Stimulated activated CD8-positive, alpha-beta memory T cell treated with anti-CD3 and anti-CD28 coated beads, Interleukin-4, amount 100 ng/mL, for 4 hours (primary cell): ENCODE measurements at places on chromosomes 6 and 20.

DNA sequence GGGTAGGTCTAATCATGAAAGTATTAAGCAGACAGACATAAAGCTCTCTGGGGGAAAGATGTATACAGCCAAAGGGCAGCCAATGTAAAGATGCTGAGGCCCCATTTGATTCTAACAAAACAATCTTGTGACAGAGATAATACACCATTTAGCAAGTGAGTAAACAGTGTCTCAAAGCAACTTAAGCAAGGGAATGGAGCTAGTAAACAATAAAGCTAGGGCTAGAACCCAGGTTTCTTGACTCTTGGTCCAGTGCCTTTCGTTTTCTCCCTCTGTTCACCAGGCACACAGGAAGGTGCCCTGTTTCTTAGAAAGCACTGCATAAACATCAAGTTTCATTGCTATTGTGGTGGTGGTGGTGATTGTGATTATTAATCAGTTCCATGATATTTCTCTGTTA lies 5.1 kb downstream of the ELOVL2 start:
- no peak for DNase-seq

- no peak for DNase-seq
Observed at GRCh38 chr20:36177716-36178115, 23.2 kb downstream of the EPB41L1 start.

DNA sequence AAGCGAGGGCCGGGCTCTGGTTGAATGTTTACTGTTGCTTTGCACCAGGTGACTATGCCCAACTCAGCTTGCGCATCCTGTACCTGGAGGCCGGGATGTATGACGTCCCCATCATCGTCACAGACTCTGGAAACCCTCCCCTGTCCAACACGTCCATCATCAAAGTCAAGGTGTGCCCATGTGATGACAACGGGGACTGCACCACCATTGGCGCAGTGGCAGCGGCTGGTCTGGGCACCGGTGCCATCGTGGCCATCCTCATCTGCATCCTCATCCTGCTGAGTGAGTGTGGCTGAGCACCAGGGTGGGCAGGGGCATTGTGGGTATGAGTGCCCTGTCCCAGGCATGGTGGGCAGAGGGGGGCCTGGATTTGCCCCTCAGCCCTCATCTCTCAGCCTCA lies 136.1 kb downstream of the TAF4 start:
- no peak for DNase-seq

DNA sequence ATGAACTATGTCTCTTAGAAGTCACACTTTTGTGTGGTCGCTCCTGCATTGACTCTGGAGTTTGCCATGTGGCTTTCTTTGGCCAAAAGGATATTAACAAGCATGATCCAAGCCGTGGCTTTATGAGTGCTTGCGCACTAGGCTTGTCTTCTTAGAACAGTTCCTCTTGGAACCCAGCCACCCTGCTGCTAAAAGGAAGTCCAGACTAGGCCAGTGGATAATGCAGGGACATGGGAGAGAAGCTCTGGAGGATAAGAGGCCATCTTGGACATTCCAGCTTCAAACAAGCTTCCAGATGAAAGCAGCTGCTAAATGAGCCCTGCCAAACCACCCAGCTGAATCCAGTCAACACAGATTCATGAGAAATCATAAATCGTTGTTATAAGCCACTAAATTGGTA lies 346.4 kb downstream of the CDC5L start:
- DNase-seq, result no peak

DNA sequence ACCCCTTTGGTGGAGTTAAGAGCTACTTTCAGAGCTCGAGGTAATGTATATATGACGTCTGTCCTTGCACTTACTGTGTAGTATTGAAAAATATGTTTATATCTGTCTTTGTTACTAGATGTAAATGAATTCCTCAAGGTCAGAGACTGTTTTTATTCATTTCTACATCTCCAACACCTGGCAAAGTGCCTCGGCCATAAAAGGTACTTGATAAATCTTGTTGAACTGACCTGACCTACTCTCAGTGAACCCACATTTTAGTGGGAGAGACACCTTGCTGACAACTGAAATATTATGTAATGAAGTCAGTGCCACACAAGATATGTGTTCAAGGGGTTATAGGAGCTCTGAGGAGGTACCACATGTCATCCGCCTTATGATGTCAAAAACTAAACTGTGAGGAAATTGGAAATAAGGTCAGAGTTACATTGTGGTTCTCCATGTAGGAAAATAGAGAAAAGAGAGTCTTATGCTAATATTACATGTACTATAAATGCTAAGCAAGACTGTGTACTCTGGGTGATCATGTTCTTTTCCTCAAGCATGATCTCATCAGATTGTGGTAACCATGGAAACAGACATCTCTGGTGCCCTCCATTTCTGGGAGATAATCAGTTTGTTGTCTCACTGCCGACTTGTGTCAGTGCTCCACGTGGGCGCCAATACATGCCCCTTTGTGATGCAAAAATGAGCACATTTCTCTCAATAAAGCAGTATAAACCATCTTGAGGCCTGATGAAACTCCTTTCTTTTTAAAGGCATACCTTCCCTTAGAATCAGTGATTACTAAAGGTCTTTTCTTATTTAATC lies 5.7 kb upstream of the TMEM30A start:
- DNase-seq, result no peak

- DNase-seq, result no peak
Observed at GRCh38 chr6:55916188-55916587, 40.8 kb upstream of the BMP5 start.

- no peak for DNase-seq
Observed at GRCh38 chr6:128560966-128561365, 40.6 kb upstream of the PTPRK start.

- DNase-seq, result no peak
Observed at GRCh38 chr20:63691711-63692435, 4.6 kb upstream of the TNFRSF6B start.

DNA sequence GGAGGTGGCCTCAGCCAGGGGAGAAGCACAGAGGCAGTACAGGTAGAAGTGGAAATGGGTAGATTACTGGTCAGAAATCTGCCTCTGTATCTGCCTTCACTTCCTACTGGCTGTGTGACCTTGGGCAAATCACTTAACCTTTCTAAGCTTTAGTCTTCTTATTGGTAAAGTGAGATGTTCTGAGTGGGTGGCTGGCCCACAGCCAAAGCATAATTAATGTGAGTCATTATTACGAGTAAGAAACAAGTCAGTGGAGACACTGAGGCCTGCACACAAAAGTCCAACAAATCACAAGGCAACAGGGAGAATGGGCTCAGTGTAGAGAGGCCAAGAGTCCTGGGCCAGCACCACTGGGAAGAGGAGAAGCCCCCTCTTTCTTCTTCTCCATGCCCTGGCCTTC lies 39.1 kb downstream of the NRN1 start:
- no peak for DNase-seq

GRCh38 chr6:80771941-80772340 lies 665.5 kb downstream of the BCKDHB start:
- DNase-seq, result no peak

- DNase-seq, result no peak
Observed at GRCh38 chr6:122075084-122075838, 324.2 kb upstream of the HSF2 start.

- DNase-seq, result no peak
Observed at GRCh38 chr20:62146019-62146755, 2.6 kb downstream of the SS18L1 start.

- no peak for DNase-seq
Observed at GRCh38 chr6:168411793-168412192, 29.2 kb upstream of the SMOC2 start.

- DNase-seq, result no peak
Observed at GRCh38 chr6:97231911-97232310, 51.1 kb downstream of the MMS22L start.

- DNase-seq, result no peak
Observed at GRCh38 chr6:122702841-122703240, 76.7 kb upstream of the FABP7 start.

GRCh38 chr6:36836111-36837021 lies 2.9 kb downstream of the CPNE5 start:
- DNase-seq, result no peak

- no peak for DNase-seq
Observed at GRCh38 chr6:136701045-136701444, 91.2 kb downstream of the MAP3K5 start.

DNA sequence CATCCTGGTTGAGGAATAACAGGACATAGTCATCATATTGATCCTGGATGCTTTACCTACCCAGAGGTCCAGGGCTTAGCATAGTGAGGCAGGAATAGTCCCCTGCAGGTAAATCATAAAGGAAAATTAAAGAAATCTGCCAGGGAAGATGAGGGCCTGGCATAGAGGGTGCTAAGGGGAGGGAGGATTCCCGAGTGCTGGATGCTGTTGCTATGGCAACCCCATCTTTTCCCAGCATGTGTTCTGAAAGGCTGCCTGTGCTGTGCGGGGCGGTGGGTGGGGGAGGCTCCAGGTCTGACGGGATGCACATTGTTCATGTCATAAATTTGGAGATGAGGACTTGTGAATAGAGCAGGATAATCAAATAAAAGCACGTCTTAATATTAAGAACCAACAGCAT lies 212.6 kb upstream of the PCSK2 start:
- no peak for DNase-seq

DNA sequence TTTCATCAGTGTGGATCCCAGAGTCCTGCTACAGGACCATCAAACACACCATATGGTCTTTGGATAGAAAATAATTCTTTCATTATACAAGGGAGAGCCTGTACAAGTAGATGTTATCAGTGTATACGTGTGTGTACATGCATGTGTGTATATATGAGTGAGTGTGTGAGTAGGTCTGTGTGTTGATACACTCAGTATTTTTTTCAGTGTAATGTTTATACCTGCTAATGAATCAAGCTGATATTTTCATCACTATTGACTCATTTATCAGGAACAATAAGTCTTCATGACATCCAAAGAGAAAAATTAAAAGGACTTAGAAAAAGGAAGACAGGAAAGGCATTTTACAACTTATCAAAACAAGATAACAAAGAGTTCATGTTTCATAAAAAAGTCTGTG lies 66.5 kb downstream of the EPM2A start:
- DNase-seq, result no peak

DNA sequence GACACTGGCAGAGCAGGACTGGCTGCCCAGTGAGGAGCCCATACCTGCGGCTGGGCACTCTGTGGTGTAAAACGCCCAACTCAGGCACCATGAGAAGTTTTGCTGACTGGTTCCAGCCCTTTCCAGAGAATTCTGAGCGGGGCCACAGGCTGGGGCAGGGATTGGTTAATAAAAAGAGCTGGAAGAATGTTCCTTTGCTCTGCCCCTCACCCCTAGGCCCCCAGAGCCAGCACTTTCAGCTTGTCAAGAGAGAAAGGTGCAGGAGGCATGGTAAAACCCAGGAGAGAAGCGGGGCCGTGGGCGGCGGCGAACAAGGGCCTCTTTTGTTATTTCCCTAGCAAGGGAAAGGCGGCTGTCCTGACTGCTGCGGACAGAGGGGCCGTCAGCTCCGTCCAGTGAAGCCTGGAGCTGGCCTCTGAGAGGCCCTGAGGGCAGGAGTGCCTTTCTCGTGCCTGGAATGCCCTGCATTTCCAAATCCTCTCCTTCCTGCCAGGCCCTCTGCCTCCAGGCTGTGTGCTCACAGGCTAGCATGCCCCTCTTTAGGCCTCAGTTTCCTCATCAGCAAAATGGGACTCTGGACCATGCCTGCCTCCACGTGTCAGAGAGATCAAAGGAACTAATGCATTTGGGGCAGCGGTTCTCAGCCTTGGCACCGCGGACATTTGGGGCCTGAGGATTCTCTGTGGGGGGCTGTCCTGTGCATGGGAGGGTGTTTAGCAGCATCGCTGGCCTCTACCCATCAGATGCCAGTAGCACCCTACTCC lies 12.9 kb downstream of the SLC13A3 start:
- DNase-seq, result no peak

- no peak for DNase-seq
Observed at GRCh38 chr6:3882866-3883265, 33.7 kb downstream of the FAM50B start.

DNA sequence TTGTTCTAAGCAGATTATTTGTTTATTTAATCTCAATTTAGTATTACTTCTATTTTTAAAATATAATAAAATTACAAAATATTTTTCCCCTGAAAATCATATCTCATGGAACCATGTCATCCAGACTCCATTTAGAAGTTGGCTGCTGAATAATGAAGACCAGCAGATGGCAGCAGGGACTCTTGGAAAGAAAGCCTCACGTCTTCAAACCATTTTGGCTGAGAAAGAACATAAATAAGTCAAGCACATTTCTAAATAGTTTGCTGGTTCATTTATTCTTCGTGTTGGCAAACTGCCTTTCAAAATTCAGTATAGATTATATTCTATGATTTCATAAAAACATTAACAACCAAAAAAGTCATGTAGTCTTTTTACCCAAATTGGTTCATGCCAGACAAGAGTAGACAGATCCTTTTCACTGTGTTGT lies 71.7 kb downstream of the RCAN2 start:
- no peak for DNase-seq

- no peak for DNase-seq
Observed at GRCh38 chr20:15642676-15643075, 930.6 kb downstream of the KIF16B start.

- DNase-seq, result no peak
Observed at GRCh38 chr6:165545806-165546205, 117.2 kb downstream of the PDE10A start.

GRCh38 chr6:152170702-152171667 lies 363.5 kb downstream of the ESR1 start:
- DNase-seq, result no peak

DNA sequence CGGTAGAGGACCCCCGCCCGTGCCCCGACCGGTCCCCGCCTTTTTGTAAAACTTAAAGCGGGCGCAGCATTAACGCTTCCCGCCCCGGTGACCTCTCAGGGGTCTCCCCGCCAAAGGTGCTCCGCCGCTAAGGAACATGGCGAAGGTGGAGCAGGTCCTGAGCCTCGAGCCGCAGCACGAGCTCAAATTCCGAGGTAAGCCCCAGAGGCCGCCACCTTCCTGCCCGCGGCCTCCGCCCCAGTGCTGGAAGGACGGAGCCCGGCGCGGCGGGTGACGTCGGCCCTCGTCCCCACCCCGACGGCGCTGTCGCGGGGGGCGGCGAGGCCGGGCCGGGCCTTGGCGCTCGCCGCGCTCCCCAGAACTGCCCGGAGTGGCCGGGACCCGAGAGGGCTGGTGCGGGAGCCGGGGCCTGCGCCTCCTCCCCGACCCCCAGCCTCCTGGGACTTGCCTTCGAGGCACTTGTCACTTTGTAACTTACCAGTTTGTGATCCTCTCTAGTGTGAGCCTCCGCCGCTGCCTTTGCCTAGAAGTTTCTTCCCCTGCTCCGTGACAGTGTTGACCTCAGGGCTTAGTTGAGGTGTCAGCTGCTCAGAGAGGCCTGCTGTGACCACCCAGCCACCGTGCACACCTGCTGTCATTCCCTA lies 417 bp downstream of the VAPB start:
- no peak for DNase-seq
